NCI-H524 treated with DMSO at 0.1 percent for 48 hours (cell line): ENCODE measurements at places on chromosomes 3 and 15.

DNA sequence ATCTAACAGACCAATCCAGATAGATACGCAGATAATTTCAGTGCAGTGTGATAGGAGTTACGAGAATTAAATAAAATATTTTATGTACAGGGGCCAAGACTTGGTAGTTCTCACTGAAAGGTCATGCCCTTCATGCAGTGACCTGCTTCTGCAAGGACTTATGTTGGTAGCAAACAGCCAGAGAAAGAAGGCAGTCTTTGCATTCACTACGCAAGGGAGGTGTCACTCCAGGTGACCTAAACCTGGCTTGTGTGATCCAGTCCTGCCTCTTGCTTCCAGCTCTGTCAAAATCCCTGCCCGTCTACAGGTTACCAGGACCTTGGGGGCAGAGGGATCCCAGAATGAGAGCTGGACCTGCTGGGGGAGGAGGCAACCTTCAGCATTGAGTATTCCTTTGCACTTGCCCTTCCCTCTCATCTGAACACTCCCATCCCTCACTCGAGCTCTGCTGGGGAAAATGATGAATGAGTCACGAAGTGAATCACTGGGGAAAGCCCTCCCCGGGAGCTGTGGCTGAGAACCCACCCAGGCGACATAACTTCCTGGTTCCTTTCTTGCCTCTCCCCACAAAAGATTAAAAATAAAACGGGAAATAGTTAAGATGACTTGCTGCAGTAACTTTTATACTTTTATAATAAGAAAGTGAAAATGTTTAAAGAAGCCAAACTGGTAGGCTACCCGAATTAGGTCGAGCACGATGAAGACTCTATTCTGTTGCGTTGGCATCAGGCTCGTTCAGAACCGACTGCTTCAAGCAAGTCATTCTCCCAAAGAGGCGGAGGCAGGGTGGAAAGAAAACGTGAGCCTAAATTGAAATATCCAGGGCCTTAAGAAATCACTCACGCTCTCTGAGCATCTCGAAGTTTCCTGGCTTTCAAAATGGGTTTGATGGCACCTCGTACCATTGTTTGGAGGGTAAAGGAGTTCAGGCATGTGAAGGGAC, 216.1 kb downstream of the SLCO3A1 start:
- no peak for DNase-seq

GRCh38 chr15:85128621-85129020, 147.0 kb downstream of the PDE8A start:
- DNase-seq, result no peak

GRCh38 chr3:166688665-166689064, 691.4 kb downstream of the ZBBX start:
- no peak for DNase-seq

DNA sequence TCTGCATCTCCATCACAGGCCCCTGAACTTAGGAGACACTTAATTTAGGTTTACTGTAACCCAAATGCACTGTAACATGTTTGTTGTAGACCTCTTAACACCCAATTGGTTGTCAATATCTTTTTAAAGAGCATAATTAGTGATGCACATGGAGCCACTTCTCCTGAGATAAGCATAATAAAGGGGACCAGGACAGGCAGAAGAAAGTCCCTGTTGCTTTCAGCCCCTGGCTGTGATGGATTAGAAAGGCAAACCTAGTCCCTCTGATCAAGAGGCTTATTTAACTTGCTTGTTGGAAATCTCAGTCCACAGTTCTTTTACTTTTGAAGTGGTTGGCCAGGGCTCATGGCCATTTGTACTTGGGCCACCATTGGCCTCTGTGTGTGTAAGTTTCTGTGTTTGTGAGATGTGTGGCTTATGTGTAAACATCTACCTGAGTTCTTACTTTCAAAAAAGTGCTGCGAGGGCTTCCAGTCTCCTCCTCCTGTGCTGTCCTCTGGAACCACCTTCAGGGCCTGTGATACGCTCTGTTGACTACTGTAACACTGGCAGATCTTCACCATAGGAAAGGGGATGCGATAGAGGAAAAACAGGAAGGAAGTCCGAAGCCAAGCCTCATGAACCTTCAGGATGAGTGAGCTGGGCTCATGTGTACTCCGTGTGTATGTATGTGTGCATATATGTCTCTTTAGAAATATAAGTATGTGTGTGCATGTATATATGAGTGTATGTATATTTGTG, 136.2 kb downstream of the EPHB1 start:
- DNase-seq, result no peak

GRCh38 chr15:76011627-76012551, at the start of gene NRG4:
Gene NRG4 (minus strand): TSS chr15:76012424. CDS start chr15:76011230, 1,194 bp downstream.
- no peak for DNase-seq

DNA sequence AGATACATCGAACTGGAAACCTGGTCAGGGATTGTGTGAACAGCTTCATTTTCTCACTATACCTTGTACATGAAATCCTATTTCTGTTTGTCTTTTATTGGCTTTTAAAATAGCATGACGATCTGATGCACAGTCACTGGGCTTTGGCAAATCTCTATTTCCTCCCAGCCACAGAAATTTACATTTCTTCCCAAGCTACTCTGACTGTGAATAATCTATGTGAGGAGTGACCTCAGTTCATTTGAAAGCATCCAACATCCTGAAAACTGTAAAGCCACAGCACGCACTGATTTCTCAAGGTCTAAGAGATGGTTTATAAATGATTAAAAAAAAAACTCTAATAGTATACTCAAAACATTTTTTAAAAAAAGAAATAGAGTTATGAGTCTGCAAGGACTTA, 450.3 kb downstream of the IL5RA start:
- no peak for DNase-seq

DNA sequence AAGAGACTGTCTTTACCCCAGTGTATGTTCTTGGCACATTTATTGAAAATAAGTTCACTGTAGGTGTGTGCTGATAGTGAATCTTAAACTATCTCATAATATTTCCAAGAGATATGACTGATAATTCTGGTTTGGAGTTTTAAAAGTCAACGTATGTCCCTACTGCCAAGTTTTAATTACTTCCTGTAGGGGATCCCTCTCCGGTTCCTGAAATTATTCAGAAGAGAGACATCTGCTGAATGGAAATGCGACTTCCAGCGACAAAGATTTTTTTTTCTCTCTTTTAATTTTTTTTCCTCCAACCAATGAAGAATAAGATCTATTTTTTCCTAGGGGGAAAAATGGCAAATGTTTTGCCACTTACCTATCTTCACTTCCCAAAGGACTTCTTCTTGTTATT, 498.9 kb upstream of the TGFBR2 start:
- no peak for DNase-seq

DNA sequence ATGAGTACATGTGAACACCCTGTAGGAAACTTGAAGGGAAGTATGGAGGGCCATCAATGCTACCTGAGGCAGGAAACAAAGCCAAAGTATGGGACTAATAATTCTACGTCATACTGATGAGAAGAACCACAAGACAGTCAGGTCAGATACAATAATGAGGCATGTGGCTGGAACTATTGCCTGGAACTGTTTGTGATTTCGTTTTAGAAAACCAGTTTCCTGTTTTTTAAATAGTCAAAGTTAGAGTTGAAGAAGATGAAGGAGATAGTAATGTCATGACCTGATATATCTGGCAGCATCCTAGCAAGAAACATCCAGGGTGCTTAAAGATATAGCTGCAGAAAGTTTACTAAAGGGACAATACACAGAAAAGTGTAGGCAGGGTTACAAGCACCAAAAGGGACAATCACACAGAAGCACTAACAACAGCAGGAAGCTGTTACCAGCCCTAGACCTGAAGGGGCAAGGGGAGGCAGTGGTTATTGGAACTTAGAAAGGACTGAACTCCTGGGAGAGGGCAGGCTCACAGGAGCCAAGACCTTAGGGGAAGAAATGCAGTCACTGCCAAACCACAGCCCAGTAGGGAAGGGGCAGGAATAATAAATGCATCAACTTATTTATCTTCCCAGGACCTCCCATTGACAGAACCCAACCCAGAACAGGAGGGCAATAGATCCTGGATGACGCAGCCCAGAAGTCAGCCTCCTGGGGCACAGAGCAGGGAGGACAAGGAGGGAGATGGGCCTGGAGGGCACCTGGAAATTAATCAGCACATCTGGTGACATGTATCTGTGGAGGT, 302.1 kb upstream of the STT3B start:
- no peak for DNase-seq

- no peak for DNase-seq
Measured at GRCh38 chr3:69343875-69344274, 42.0 kb downstream of the FRMD4B start.

- no peak for DNase-seq
Measured at GRCh38 chr3:178048768-178049167, 487.5 kb upstream of the KCNMB2 start.

GRCh38 chr3:6860954-6861624, at the start of gene GRM7:
Gene GRM7 (plus strand): TSS chr3:6861115.
- DNase-seq, result no peak

DNA sequence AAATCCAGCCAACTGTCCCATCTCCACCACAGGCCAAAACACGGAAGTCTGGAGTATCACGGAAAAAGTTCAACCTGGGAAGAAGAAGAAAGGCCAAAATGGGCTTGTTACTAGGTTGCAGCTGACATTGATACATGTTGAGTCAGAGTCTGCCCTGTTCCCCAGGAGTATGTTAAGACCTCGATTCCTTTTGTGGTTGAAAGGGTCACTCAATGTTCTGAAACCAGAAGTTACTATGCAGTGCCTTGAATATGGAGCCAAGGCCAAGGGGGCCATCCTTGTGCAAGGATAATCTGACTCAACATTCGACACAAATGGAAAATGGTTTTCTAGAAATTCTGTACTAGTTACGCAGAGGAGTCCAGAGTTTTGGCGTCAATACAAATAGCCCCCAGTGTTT, 104.2 kb downstream of the DGKG start:
- DNase-seq, result no peak

- no peak for DNase-seq
Measured at GRCh38 chr15:101043911-101044624, 124.9 kb downstream of the LRRK1 start.

- peak; percentile 66 for DNase-seq
Measured at GRCh38 chr3:39216176-39216790, 23.9 kb upstream of the XIRP1 start.

GRCh38 chr3:79249701-79250100, 518.1 kb downstream of the ROBO1 start:
- DNase-seq, result no peak

DNA sequence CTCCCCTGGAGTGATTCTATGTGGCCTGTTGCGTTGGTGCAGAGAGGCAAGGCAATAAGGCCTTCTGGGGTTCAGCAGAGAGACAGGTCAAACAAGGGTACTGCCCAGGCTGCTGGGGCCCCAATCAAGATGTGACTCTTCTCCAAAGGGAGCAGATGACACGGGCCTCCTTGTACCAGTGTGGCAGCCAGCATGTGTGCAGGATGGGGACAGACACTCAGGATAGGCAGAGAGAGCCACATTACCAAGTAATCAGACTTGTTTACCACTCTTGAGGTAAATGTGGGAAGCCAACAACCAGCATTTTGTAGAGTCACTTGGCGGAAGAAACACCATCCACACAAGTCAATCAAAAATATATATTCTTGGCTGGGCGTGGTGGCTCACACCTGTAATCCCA, 95.3 kb upstream of the DLG1 start:
- no peak for DNase-seq

- DNase-seq, result no peak
Measured at GRCh38 chr3:8759038-8759707, 10.2 kb downstream of the OXTR start.

- DNase-seq, result no peak
Measured at GRCh38 chr3:171700157-171700556, 110.1 kb downstream of the PLD1 start.

DNA sequence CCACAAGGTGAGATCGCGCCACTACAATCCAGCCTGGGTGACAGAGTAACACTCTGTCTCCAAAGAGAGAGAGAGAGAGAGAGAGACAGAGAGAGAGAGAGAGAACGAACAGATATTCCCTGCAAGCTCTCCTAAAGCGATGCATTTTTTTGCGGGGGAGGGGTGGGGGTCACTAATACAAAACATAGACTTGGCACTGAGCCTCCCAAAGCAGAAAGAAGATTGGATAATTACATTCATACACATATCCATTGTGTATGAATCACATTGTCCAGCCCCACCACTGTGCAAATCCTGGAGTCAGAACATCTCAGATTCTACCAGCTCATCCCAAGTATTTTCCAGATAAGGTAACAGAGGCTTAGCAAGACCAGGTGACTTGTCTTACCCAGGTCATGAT, 459.9 kb downstream of the MAGI1 start:
- no peak for DNase-seq

- no peak for DNase-seq
Measured at GRCh38 chr3:187064210-187065115, 74.8 kb downstream of the RPL39L start.

DNA sequence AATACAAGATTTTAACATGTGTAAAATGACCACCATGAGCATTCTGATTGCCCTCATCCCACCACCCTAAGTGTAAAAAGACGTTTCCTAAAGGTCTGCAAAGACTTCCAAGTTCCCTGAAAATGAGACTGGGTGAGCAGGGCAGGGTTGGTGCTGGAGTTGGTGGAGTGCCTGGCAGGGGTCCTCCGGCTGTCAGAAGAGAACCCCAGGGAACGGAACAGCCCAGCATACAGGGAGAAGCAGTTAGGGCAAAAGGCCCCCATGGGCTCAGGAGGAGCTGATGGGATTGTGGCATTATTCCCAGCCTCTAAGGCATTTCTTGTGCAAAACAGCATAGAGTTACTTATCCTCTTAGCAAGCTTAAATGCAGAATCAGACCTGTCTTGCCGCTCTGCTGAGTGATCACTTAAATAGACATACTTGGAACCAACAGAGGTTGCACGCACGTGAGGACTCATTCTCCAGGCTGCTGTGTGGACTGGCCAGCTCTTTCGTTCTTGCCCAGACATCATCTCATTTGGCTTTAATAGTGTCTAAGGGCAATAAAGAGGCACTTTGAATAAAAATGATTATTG, 36.0 kb downstream of the XYLB start:
- no peak for DNase-seq

DNA sequence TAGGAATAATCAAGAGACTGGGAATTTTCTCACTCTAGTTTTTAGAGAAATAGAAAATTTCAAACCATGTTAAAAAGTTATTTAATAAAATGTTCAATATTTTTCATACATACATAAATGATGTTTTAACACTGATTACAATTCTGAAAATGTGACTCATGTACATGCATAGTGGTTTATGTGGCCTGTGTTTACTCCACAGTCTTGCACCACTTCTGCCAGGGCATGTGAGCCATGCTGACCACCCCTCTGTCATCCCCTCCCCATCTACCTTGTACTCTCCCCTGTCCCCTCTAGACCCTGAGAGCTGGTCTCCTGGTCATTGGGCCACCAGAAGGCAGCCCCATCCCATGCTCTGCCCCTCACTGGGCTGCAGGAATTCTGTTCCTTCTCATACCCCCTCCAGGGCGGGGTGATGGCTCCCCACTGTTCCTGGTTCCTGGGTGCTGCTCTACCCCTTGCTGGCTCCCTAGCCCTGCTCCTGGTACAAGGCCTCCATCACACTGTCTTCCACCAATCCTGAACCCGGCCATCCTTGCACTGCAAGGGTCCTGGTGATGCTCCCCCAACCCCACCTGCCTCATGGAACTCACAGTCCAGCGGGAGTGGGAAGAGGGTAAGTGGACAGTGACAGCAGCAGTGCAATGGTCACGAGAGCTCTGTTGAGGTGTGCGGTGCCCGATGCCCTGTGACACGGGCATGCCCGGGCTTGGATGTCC, 24.2 kb upstream of the SLC41A3 start:
- DNase-seq, result no peak

- DNase-seq, result no peak
Measured at GRCh38 chr15:72338617-72339321, 18.8 kb upstream of the CELF6 start.

- peak; percentile 97 for DNase-seq
Measured at GRCh38 chr3:132659365-132660051, at the start of gene ACAD11. Gene ACAD11 (minus strand): TSS chr3:132659809. CDS start chr3:132659751, 58 bp downstream.
